ENCODE measurements at places on chromosomes 5 and 9.
A peak's percentile ranks its signal among the peaks of the same experiment; 100 is the strongest.

DNA sequence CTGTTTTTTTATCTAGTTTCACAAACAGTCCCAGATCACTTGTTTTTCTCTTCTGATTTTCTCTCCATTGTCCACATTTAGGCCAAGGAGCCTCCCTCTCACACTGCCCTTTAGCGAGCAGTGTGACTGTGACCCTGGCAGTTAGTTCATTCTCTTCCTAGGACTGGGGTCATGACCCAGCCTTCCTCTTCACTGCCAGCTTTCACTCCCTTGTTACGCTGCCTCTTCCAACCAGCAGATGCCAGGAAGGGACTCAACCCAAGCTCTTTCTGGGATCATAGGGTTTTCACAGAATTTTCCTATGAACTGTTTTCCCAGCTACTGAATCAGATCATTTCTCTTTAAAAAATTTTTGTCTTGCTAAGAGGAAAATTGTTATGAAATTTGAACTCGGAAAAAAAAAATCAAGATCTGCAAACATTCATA, 70.9 kb downstream of the LMNB1 start:
- DNase-seq = no peak

DNA sequence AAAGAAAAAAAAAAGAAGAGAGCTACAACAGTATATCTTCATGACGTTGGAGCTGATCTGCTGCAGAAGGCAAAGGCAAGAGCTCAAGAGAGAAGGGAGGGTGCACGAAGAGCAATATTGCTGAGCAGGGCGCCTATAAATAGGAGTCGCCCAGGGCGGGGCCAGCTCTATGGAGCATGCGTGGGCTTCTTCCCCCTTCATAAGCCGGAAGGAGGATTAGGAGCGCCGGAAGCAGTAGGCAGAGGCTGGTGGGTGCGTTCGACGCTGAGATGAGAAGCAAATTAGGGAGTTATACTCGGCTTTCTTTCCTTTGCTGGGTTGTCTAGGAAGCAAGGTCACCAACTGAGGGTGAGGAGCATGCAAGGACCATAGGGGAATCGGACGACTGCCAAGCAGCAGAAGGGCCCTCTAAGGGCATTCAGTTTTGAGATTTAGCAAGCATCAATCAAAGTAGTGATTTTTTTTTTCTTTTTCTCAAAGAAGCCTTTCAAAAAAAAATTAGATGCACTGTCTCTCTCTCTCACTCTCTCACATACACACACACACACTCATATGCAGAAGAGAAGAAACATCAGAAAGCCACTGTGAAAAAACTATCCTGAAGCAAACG, 496.7 kb downstream of the ENC1 start:
- no peak for DNase-seq

GRCh38 chr5:102794677-102795331, 39.7 kb downstream of the PAM start:
- peak; percentile 52 for DNase-seq

DNA sequence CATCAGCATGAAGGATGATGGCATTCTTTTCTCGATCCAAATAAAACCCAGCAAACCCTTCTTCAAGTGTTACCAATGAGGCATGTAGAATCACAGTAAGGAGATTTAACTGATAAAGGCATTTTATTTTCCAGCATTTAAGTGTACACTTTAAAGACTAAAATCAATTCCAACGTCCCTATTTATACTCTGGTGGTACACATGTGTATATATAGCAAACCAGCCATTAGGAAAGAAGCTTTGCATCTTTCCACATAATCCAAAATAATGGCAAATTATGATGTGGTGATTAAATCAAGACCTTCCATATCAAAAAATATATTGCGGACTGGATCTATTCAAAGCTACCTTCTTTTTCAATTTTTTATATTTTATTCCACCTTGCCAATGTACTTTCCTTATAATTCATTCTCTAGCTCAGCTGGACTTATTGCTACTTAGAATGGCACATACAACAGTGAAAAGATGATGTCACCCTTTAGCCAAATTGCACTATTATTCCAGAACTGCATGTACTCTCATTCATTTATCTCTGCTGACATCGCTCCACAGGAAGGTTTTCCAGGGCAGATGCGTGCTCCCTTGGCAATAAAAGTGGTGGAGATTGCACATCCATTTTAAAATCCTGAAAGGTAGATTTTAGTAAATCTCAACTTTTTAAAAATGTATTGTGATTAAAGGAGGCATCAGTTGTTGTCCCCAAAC, 63.3 kb upstream of the SLC30A5 start:
- DNase-seq = no peak

GRCh38 chr9:107945961-107946360, 456.4 kb upstream of the KLF4 start:
- no peak for DNase-seq

DNA sequence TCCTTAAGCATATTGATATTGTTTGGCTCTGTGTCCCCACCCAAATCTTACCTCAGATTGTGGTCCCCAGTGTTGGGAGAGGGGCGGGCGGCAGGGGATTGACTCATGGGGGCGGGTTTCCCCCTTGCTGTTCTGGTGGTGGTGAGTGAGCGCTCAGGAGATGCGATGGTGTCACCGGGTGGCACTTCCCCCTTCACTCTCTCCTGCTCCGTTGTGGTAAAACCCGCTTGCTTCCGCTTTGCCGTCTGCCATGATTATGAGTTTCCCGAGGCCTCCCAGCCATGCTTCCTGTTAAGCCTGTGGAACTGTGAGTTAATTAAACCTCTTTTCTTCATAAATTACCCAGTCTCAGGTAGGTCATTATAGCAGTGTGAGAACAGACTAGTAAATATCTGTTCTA, 229.1 kb downstream of the IRX2 start:
- no peak for DNase-seq

DNA sequence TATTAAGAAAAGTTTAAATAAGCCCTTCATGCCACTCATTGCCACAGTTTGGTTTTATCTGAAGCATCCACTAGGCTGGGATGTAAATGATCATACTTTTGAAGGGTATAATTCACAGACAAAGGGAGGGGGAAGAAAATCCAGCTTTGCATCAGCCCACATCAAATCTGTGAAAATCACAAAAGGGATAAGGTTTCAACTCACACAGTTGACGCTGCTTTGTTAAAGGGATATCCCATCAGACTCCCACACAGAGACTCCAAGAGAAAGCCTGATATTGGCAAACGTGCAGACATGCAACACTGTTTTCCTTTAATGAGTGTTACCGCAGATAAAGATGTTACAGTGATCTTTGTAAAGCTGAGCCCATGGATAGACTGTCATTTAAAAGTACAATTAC, 602.9 kb downstream of the TLE1 start:
- DNase-seq = no peak

- DNase-seq = no peak
Measured at GRCh38 chr9:79060766-79061165, 511.0 kb upstream of the TLE4 start.

- DNase-seq = no peak
Measured at GRCh38 chr9:111970827-111971226, 74.2 kb downstream of the UGCG start.

DNA sequence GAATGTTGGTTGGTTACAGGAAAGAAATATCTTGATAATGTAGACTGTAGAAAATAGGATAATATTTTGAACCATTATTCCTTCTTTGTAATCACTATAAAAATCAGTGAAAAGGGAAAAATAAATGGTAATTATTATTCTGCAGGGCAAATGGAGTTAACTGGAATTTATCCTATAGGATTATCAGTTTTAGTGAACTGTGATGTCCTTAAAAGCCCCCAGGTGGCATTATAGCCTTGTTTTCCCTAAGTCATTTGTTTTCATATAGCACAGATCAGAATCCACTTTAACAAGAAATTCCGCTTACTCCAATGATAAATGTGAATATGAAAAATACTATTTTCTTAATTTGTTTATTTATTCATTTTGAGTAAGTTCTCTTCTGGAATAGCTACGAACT, 26.2 kb upstream of the WDR41 start:
- DNase-seq = peak; percentile 1

GRCh38 chr9:130073373-130073772, 19.7 kb downstream of the GPR107 start:
- no peak for DNase-seq

- DNase-seq = no peak
Measured at GRCh38 chr9:113990975-113991471, 87.1 kb downstream of the AMBP start.

DNA sequence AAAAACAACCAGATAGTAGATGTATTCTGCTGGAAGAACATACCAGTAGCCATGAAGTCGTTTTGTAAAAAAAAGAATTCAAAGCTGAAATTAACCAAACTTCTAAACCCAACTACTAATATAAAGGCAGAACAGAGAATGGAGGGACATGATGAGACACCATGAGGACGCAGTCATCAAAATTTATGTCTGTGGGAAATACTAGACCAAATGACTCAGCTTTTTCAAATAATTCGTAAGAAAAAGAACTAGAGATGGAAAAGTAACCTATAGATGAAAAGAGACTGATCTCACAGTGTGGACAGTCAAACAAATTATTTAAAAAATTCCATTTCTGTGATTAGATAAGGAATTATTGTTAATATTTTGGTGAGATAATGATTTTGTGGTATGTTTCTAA, 10.3 kb downstream of the TTC23L start:
- DNase-seq = no peak

GRCh38 chr9:84293001-84293798, 47.4 kb downstream of the SLC28A3 start:
- no peak for DNase-seq

DNA sequence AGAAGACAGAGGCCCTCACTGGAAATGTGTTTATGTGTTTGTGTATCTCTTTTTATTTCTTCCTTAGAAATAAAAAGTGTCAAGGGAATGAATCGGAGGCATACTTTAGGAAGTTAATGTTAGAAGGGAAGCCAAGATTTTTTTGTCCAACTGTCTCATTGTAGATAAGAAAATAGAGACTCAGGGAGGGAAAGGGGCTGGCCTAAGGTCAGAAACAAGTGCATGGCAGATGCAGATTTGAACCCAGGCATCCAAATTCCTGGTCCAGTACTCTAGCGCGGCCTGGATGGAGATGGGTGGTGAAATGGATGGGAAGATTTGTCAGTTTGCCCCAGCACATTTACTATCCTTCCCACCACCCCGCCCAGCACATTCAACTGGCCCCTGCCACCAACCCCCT, 19.8 kb upstream of the TNIP1 start:
- DNase-seq = no peak

Measured in DMS153 (cell line).